Fibroblast of skin of right biceps (primary cell): ENCODE measurements at places on chromosomes 2 and 18.
A peak's percentile ranks its signal among the peaks of the same experiment; 100 is the strongest.

DNA sequence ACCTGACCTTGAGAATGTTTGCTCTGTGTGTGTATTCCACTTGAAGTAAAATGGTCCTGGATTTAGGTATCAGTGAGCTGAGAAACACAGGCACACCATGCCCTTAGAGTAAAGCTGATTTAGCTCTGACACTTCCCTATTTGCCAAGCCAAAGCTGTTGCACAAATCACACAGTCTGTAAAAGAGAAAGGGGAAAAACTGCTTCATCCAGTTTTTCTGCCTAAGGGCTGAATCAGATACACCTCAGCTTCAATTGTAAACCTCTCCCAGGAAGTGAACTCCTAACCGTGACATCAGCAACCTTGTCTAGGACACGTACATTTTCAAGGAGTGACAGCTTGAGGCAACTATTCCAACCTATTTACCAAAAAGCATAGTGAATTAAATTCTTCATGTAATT, 150.4 kb downstream of the NR4A2 start:
- DNase-seq: no peak

GRCh38 chr18:49127471-49128190, 176.9 kb upstream of the SMAD7 start:
- DNase-seq: no peak

DNA sequence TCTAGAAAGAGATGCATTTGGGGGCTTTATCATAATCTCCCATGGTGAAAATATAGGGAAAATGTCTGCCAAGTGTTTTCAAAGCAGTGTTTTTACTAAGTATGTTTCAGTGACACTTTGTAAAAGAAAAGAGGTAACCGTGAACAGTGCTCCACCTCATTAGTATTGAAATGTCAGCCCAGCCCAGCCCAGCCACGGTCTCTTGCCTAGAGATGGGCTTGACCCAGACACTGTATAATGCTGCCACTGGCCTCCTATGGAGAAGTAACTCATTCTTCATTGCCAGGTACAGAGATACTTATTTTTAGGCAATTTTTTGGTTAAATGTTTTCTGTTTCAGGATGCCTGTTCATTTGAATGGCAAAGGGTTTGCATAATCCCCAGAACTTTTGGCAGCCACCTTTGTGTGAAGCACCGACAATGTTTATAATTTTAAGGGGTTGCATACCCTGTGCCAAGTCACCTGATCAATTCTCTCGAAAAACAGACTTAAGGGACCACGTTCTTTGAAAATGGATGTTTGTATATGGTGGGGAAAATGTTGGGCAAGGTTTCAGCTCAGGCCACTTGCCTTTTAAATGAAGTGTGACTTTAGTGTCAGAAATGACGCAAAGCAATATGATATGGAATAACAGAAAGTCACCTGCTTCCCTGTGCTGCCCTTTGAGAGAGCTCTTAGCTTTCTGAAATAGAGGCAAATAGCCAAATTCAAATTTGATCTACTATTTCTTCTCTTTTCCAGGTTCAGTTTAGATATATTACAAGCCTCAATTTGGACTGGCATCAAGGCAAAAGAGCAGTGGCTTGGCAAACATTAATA, 314.5 kb upstream of the RGPD4 start:
- DNase-seq: no peak

GRCh38 chr2:114684403-114684802, 242.0 kb downstream of the DPP10 start:
- DNase-seq: no peak

DNA sequence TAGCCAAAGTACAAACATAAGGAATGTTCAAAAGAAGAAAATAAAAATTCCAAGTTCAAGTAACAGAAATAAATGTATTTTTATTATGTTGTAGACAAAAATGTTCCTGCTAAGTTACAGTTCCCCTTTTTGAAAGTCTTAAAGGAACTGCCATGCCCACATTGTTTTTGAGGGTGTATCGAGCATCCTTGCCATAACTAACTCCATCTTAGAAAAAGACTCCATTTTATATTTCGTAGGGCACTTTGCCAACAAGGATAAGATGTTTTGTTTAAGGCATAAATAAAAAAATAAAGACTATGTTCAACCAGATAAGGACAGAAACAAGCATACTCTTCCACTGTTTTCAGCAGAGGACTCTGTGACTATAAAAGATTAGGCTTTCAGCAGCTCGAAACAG, 67.3 kb downstream of the TMEM237 start:
- no peak for DNase-seq

- DNase-seq: no peak
These were observed 93.5 kb downstream of the TMEM163 start for GRCh38 chr2:134625311-134625710.

GRCh38 chr2:39521876-39522517, 84.9 kb upstream of the MAP4K3 start:
- DNase-seq: no peak

GRCh38 chr18:35415511-35416073, 38.5 kb upstream of the ZNF396 start:
- DNase-seq: peak; percentile 33

DNA sequence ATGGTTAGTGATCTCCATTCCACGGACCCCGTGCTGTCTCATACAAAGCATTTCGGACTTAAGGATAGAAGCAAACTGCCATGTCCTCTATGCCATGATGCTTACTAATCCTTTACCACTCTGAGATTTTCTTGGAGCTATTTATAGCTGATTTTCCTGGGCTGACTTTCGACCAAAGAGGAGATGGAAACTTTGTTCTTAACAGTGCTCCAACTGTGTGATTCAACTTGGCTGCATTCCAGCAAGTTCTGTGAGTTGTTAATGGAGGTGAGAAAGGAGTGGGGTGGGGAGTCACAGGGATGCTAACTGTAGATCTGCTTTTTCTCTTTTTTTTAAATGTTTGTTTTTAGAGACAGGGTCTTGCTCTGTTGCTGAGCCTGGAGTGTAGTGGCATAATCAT, 45.5 kb upstream of the MSH2 start:
- DNase-seq: peak; percentile 85

GRCh38 chr18:48769006-48769636, 181.6 kb downstream of the SMAD7 start:
- no peak for DNase-seq

- DNase-seq: peak; percentile 68
These were observed 118.6 kb downstream of the RBMS1 start for GRCh38 chr2:160375037-160375436.
